Stimulated activated CD8-positive, alpha-beta memory T cell treated with anti-CD3 and anti-CD28 coated beads, Interleukin-12 subunit alpha, Interleukin-12 subunit beta, amount 100 ng/mL, for 1 hour (primary cell): ENCODE measurements at places on chromosomes 13 and 19.

DNA sequence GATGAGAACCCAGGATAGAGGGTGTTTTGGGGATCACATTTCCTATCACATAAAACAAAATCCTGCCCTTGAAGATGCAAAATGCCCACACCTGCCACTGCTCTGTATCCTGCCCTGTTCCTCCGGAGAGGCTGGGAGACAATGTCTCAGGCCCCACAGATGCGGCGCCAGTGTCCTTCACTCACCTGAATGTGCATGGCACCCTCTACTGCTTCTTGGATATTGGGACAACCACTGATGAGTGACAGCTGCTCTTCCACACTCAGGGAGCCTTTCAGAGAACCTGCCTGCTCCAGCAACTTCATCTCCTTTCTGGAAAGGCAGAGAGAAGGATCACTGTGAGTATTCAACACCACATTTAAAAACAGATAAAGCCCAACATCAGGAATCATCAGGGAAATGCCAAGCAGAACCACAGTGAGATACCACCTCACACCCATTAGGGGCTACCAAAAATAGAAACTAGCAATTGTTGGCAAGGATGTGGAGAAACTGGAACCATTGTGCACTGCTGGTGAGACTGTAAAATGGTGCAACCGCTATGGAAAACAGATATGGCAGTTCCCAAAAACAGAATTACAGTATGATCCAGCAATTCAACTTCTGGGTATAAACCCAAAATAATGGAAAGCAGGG, 36.4 kb downstream of the CRYL1 start:
- DNase-seq, result peak; percentile 20

DNA sequence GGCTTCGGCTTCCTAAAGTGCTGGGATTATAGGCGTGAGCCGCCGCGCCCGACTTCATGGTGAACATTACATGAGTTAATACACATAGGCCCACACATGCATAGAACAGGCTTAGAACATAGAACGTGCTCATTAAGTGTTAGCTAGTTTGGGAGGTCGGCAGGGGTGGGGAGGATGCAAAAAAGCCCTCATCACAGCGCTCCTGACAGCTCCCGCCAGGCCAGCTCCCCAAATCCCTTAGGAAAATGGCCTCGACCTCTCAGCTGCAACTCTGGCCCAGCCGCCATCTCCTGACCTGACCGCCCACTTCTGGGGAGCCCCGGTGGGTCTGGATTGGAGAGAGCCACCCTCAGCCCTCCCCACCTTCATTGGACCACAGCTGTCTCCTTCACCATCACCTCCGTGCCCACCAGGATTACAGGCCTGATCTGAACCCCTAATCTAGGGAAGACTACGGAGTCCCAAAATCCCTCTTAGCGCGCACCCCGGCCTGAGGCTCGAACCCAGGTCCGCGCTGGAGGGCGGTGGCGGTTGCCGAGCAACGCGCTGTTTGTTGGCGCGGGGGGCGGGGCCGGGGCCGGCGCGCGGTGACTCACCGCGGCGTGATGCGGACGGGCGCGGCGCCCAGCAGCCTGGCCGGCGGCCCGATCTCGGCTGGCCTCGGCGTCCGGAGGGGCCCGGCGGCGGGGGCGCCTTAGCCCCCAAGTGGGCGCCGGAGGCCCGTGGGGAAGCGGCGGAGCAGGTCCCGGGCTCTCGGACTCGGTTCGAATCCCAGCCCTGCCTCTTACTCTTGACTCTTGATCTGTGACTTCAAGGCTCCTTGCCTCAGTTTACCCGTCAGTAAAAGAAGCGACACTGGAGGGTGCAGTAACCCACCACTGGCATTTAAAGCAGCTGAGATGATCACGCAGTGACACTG, 26.7 kb upstream of the NANOS3 start:
- DNase-seq, result no peak

DNA sequence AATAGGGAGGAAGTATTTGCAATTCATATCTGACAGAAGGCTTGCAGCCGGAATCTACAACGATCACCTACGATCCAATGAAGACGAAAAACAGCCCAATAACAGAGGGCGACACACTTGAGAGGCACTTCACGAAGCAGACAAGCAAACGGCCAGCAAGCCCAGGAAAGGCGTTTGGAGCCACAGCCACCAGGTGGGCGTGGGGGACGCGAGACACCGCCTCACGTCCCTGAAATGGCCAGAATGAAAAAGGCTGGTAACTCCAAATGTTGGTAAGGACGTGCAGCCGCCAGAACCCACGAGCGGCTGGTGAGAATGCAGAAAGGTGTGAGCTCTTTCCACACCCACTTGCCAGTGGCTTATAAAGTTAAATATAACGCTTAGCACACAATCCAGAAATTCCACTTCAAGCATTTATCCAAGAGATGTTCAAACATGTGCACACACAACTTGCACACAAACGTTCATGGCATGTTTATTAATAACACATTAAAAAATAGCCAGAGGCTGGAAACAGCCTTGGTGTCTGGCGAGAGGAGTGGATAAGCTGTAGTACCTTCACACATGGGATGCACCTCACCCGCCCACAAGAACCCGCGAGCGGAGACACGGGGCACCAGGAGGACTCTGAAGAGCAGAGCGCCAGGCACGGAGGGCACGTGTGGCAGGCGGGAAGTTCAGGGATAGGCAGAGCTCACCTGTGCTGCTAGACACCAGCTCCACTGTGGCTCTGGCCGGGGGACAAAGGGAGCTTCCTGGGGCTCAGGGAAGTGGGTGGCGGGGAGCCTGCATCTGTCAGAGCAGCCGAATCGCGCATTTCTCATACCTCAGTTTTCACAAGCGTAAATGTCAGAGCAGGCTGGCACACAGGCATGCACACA, 89.3 kb downstream of the SPACA7 start:
- no peak for DNase-seq

DNA sequence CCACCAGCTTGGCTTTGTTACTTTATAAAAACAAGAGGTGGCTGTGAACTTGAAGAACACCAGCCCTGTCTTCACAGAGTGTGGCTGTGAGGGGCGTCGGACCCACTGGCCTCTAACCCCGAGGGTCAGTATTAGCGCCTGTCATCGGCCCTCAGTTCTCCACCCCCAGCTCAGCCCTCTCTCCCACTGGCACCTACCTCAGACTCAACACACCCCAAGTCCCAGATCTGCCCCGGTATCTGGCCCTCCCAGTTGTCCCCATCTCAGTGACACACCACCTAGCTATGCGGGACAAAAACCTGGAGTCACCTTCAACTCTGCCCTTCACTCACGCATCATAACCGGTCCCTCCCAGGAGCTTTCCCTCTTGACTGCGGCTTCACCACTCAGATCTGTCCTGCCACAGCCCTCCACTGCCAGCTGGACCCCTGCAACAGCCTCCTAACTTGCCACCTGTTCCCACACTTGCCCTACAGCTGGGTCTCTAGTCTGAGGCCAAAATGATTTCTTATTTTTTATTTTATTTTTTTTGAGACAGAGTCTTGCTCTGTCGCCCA, 45.4 kb downstream of the PEPD start:
- DNase-seq, result no peak

GRCh38 chr13:99959540-99960230, 11.9 kb downstream of the ZIC5 start:
- no peak for DNase-seq

DNA sequence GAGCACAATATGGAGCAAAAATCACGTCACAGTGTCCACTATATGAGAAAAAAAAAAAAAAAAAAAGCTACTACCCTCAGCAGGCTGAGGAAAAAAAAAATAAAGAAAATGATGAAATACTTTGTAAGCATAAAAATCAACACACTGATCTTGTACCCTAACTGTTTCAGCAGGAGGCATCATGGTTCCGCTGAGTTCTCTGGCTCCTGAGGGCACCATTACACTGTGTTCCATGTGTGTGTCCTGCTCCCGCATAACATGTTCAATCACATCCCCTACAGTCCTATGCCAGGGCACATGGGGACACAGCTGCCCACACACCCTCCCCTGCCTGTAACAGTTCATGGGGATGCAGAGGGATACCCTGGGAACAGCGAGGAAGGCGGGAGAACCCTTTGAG, 33.5 kb downstream of the DOCK9 start:
- DNase-seq, result no peak

GRCh38 chr13:26971990-26972887, 199.4 kb downstream of the USP12 start:
- DNase-seq, result no peak

DNA sequence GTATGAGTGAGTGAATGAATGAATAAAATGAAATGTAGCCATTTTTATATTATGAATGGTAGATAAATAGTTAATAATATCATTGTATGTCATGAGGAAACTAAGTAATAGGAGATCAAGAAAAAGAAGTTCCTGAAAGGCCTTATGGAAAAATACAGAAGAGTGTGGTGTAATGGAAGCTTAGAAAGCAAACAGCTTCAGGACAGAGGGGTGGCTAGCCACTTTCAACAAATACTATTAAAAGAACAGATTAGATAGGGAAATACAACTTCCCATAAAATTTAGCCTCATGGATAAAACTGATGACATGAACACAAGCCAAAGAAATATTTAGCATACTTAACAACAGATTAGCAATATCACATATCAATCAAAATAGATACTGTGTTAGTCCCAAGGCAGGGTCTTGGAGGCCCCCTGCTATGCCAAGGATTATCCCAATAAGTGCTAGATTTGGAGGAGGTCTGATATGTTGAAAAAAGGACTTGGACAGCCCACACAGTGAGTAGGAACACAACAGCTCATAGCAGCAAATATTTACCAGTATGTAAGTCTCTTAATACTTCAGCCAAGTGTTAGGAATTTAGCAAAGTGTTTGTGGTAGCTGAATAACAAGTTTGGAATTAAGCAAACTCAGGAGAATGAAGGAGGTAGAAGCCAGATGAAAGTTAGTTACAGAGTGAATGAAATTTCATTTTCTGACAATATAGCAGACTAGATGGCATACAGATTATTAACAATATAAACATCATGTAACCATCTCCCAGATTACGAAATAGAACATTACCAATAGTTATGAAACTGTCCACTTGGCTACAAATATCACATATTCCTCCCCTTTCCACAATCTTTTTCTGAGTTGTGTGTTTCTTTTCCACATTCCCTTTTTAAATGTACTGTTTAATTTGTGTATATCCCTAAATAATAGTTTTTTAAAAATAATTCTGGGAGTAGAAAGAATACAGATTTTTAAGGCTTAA, 1632.0 kb downstream of the PCDH9 start:
- DNase-seq, result no peak
